ENCODE measurements at places on chromosomes 16 and 17.
A peak's percentile ranks its signal among the peaks of the same experiment; 100 is the strongest.

DNA sequence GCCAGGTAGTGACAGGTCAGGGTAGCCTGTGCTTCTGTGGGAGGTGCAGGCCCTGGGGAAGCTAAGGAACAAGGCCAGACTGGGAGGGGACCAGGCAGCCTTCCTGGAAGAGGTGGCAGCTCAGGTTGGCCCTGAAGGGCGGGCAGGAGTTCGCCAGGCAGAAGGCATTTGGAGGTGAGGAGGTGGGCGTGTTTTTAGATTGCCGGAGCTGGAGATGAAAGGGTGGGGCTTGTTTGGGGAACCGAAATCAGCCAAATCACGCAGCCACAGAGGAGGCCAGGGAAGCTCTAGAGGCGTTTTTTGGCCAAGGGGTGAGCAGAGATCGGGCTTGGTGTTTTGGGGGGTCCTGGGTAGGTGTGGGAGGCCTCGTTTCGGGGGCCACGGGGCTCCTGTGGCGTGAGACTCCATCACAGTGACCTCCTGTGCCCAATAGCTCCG, 7.6 kb downstream of the ADCY7 start:
- peak; percentile 56 for DNase-seq

DNA sequence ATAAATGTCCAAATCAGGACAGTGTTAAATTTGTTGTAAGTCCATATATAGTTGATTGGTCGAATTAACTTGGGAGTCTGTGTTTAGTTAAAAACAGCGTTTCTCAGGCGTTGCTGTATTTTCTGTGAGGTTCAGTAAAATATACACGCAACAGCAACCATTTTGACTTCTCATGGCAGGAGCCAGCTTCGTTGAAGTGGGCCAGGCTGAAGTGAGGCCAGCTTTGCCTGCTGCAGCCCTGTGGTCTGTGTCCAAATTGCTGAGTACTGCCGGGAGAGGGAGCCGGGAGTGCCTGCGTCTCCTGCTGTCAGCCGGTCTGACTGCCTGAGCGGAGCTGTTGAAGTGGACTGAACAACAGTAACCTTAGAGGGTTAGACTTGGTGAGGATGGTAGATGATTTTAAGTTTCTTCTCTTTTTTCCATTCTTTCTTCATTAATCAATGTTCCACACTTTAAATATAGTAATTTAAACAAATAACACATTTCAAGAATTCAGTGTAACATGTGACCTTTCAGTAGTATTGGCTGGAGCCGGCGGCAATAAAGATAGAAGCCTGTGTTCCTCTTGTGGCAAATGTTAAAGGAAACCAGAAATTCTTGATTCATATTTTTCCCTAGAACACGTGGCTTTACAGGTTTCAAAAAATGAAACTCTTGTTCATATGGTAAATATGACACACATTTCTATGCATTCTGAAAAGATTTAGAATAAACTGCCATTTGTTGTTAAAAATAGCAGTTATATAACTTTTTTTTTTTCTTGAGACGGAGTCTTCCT, 37.0 kb upstream of the ZNF750 start:
- no peak for DNase-seq

DNA sequence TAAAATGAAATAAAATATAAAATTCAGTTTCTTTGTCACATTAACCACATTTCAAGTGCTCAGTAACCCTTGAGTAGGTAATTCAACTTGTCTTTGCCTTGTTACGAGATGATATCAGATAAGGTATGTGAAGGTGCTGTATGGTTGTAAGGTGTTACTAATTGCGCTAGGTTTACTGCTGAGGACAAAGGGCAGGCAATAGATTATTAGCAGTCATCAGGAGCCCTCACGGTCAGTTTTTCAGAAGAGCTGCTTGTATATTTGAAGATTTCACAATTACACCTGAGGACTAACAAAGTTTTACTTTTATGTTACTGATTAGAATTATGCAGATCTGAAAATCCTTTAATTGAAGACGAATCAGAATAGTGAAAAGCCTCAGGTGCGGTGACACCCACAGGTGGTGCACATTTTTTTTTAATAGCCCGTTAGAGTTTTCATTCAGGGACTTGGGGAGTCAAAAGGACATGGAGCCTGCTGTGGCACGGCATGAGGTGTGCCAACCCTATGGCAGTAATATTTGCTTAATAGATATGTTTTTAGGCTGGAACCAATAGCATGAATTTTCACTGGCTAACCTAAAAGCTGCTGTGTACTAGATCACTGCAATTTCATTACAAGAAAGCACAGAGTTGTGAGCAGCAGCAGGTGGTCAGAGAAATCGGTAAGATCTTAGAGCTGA, 16.4 kb downstream of the NDEL1 start:
- no peak for DNase-seq

DNA sequence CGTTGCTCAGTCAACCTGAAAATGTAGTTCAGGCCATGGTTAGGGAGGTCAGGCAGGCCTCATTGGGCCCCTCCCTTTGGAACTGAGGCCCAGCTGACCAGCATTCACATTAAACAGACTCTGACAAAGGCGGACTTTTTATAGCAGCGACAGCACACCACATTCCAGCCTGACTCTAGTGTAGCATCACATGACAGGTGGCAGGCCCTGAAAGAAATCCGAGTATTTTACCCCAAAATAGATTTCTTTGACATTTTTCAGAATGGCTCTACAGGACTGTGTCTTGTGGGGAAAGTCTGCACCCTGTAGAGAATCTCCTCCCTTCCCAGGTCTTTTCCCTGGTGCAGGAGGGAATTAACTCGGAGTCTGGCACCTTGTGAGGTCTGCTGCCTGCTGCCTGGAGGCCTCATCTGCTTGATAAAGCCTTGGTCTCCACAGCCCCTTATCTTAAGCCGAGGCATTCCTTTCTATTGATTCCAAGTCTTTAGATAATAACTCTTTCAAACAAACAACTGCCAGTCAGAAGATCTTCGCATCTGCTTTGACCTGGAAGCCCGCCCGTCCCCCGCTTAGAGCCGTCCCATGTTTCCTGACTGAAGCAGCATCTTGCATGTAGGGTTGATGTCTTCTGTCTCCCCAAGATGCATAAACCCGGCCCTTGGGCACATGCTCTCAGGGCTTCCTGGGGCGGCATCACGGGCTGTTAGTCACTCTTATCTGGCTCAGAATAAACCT, 44.0 kb upstream of the CAPN15 start:
- no peak for DNase-seq

GRCh38 chr17:67491009-67491680, 114.1 kb downstream of the PITPNC1 start:
- DNase-seq, result no peak

DNA sequence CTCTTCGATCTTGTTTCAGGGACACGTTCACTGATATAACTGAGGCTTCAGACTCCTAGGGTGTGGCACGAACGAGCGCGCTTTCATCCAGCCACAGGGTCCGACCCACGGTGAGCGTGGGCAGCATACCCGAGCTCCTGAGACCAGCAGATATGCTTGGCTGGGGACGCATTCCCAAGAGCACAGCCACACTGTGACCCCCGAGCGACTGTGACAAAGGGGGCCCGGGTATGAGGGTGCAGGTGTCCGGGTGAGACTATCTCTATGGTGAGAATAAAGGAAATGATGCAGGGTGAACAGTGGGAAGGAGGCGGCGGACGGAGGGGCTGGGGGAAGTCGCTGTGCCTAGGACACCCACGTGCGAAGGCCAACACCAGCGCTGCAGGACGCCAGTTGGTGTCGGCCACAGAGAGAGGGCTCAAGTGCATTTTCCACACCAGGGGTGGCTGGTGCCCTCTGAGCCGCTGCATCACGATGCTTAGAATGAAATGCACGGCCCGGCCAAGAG, 17.6 kb downstream of the RPH3AL start:
- DNase-seq, result no peak

All from stimulated activated CD4-positive, alpha-beta T cell treated with anti-CD3 and anti-CD28 coated beads, Interleukin-2, amount 100 ng/mL, for 24 hours (primary cell).